ENCODE measurements at places on chromosomes 13 and 19.

- DNase-seq = no peak
These were observed 13.8 kb upstream of the OR10H1 start for GRCh38 chr19:15829306-15829698.

- no peak for DNase-seq
These were observed 22.8 kb upstream of the ERVV-1 start for GRCh38 chr19:52990759-52991418.

DNA sequence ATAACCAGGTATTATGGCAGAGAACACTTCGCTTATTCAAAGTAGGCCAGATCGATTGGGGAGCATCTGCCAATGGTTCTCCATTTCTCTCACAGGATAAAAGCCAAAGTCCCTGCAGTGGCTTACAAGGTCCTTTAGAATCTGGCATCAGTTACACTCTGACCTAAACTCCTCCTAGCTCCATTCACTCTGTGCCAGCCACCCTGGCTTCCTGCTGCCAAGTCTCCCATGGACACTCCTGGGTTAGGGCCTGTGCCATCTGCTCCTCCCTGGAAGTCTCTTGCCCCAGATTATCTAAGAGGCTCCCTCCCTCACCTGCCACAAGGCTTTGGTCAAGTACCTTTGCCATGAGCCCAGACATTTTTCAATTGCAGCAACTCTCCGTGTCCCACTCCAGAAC lies 649.2 kb downstream of the DACH1 start:
- no peak for DNase-seq

DNA sequence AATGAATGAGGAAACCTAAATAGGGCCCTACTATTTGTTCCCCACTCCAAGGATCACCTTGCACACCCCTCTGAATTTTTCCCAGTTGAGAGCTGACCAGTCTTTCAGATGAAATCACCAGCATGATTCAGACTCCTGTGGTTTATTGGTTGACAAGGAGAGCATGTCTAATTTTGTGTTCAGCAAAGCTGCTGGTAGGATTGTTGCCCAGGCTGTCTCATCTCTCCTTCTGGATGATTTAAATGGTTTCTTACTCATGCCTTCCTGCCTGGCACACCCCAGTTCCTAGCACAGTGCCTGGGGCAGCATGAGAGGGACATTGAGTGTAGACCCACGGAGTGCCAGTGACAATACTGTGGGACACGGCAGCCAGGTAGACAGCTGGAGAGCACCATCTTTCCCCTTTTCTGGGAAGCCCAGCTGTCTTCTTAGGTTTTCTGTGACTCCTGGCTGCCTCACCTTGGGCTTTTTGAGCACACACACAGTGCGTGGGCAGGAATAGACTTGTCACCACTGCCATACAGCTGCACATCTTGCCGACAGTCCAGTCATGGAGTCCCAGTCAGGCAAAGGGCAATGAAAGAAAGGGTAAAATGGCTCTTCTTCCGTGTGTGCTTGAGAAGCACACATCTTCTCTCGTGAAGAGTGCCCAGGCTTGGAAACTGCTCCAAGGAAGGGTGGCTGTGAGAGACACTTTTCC lies 12.3 kb downstream of the FGF9 start:
- DNase-seq = no peak

DNA sequence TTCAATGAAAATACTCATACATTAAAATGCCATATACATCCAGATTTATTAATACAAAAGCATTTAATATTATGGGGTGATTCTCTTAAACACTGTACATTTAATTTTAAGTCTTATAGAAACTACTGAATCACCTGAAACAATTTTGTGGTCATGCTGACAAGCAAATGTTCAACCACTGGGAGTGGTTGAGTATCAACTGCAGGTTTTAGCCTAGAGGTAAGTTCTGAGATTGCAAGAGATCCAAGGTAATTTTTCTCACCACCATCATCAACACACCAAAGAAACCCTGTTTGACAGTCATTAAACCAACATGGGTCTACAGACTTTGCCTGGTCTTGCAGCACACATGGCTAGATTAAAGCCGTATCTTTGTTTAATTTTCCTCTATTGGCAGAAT lies 196.3 kb downstream of the LHFPL6 start:
- DNase-seq = no peak

DNA sequence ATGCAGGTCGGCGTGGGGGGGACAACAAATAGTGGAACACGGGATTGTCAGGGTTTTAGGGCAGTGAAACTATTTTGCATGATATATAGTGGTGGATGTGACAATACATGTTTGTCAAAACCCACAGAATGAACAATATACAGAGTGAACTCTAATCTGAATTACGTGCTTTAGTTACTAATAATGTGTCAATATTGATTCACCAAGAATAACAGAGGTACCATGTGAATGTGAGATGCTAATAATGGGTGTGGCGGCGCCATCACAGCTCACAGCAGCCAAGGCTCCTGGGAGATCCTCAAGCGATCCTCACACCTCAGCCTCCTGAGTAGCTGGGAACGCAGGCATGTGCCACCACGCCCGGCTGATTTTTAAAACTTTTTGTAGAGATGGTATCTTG lies 12.9 kb downstream of the ELAVL1 start:
- DNase-seq = no peak

GRCh38 chr19:29858000-29858596 lies 46.3 kb downstream of the CCNE1 start:
- DNase-seq = peak; percentile 32

GRCh38 chr19:49672131-49672919 lies 4.7 kb upstream of the PRMT1 start:
- no peak for DNase-seq

DNA sequence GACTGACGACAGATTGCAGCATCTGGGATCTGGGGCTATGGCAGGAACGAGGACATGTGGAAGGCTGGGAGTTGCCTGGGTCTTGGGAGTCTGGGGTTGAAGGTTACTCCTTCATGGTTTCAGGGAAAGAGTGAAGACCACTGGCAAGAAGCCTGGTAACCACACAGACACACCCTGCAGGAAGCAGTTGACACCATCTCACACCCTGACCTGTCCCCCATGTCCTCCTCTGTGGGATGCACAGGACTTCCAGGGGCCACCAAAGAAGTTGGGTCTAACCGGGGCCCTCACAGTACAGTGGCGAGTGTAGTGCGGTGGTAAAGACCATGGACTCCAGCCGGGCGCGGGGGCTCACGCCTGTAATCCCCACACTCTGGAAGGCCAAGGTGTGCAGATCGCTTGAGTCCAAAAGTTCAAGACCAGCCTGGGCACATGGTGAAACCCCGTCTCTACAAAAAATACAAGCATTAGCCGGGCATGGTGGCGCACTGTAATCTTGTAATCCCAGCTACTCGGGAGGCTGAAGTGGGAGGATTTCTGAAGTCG lies 10.6 kb upstream of the FFAR2 start:
- DNase-seq = no peak

GRCh38 chr13:33070713-33071112 lies 54.5 kb downstream of the KL start:
- DNase-seq = no peak

- no peak for DNase-seq
These were observed 91.0 kb downstream of the NHLRC3 start for GRCh38 chr13:39129213-39129612.

DNA sequence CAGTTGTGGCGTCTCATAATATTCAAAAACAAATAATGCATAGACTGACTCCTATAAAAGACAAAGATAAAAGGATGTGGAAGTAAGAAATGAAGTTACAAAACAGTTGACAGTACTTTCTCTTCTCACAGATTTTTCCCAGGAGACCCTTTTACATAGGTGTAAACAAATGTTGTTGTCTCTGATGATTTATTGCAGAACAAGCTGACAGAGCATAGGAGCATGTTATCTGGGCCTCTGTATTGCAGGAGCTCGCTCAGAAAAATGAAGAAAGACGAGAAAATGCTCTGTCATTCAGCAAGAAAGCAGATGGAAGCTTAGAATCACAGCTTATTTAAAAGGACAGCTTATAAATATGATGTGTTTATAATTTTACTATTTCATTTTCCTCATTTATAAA lies 353.6 kb upstream of the GPC6 start:
- DNase-seq = no peak

GRCh38 chr19:38417544-38418506 lies 8.2 kb downstream of the RASGRP4 start:
- DNase-seq = peak; percentile 57

DNA sequence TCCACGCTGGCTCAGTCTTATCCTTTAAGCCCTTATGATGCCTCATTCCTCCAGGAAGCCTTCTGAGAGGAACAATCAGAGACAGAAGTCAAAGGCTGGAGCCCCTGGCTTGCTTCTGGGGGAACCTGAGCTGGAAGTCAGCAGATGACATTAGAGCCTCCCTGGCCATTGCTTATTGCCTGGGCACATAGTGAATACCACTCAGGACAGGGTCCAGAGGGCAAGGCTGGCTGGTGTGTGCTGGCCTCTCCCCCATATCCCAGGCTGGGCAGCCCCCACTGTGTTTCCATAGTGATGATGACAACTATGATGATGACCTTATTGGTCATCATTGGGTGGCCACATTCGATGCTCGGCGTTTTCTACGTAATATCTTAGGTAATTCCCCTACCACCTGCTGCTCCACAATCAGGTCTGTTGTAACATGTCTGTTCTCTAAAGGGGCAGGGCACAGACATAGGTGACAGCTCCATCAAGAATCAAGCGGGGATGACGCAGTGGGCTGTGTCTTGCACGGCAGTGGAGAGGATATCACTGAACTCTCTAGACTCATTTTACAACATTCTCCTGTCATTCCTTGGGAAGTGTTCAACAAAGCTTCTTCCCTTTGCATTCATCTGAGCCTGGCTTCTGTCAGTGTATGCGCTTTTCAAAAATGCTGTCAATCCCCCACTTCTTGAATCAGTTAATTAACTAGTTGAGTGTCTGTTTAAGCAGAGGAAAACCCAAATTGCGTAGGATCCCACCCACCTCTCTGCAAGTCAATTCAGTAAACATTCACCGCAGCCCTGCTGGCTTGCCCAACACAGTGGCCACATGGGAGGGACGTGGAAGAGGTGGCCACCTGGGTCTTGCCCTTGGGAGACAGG lies 89.4 kb upstream of the TSHZ3 start:
- DNase-seq = no peak

- DNase-seq = no peak
These were observed 825.6 kb downstream of the SLITRK6 start for GRCh38 chr13:84973661-84974060.

DNA sequence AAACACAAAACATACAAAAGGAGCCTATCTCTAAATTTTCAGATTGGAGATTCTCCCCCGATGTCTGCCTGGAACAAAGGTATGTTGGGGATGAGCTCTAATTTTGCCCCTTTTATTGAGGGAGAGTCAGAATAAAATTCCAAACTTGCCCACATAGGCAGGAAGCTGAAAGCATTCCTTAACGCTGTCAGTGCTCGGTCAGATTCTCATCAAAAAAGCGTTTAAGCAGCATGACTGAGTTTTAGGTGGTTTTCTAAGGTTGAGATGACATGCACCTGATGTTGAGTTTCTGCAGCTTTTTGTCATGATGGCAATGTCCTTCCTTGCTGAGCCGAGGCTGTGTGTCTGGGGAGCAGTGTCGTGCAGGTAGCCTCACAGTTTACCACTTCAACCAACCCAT lies 48.4 kb upstream of the MEDAG start:
- DNase-seq = no peak

DNA sequence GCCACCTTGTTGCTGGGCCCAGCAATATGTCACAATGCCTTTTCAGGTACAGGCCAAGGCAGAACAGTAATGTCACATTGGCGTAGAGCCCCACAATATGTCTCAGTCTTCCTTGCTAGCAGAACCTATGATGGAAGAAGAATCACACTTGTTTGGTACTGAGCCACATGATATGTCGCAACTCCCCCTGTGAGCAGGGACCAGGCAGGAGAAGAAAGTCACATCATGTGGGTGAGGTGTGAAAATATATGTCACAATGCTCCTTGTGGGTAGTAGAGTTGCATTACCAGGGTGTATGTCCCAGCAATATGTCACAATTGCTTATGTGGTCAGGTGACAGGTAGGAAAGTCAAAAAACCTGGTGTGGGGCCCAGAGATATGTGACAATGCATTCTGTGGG lies 7.1 kb upstream of the ZNF91 start:
- DNase-seq = no peak

DNA sequence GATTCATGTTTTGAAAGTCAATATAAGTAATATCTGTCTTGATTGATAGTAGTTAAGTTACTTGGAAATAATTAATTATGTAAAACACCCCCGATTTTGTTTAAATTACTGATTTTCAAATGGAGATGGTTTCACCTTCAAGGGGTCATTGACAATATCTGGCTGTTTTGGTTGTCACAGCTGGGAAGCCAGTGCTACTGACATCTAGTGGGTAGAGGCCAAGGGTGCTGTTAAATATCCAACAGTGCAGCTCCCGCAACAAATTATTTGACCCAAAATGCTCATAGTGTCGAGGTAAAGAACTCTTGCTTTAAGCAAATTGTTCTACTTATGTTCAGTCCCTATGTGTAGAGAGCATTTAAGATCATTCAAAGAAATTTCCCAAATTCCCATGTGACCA lies 50.6 kb upstream of the PCDH20 start:
- no peak for DNase-seq

DNA sequence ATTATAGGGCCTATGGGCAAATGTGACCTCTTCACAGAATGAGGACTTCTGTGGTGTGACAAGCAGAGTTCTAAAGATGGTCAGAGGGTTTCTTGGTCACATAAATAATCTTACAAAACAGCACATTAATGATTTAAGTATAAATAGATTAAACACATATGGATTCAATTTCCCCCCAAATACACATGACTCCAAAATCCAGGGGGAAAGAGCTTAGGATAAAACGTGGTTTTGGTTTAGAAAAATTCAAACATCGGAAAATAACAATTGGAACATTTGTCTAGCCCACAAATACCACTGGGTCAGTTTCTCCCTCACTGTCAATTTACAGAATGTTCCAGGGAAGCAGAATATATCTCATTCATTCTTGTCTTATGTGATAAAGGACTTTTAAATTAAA lies 283.1 kb downstream of the COG6 start:
- no peak for DNase-seq

GRCh38 chr13:46079770-46080169 lies 25.1 kb downstream of the CPB2 start:
- no peak for DNase-seq

- DNase-seq = no peak
These were observed 62.0 kb upstream of the C13orf46 start for GRCh38 chr13:114035583-114036531.

DNA sequence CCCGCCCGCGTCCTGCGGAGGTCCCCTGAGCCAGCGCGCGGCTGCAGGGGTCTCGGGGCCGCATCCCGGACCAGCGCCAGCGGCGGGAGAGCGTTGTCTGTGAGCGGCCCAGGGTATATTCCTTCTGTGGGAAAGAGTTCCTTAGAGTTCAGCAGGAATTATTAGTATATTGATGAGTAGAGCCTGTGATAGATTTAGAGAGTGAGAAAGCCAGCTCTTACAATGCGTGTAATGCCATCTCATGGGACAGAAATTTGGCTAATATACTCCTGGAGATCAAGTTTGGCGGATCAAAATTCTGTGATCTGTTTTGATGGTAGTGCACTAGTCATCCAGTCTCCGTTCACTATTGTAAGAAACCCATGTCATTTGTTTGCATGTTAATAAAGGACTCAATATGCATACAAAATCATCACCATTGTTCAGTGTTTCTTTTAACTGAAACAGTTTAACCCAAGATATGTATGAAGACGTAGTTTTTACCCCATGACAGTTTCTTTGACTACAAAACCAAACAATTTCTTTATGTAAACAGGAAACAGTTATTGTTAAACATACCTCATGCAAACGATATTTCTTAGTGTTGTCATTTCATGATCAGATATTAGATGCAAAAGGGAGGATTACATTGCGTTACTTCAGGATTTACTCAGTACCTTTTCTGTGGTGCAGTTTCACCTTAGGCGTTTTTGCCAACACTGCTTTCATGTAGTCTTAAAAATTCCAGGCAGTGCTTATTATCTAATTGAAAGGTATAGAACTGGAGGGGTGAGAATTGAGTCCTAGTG lies 9.9 kb downstream of the TNFRSF19 start:
- no peak for DNase-seq

- no peak for DNase-seq
These were observed 25.1 kb downstream of the CARS2 start for GRCh38 chr13:110680852-110681251.
